ENCODE measurements at places on chromosomes 4 and X.

DNA sequence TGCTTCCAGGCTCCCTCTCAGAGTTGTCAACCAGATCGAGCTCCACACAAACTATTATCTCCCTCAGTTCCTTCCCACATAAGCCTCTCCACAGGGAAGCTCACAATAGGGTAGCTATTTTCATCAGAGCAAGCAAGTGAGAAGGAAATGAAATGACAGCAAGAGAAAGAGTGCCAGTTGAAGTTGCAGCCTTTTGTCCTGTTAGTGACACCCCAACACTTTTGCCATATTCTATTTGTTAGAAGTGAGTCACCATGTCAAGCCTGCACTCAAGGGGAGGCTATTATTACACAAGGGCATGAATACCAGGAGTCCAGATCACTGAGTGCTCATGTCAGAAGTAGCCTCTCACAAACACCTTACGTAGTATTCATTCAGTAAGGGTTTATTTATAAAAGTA is 266.3 kb upstream of the NOCT start:
- no peak for DNase-seq

DNA sequence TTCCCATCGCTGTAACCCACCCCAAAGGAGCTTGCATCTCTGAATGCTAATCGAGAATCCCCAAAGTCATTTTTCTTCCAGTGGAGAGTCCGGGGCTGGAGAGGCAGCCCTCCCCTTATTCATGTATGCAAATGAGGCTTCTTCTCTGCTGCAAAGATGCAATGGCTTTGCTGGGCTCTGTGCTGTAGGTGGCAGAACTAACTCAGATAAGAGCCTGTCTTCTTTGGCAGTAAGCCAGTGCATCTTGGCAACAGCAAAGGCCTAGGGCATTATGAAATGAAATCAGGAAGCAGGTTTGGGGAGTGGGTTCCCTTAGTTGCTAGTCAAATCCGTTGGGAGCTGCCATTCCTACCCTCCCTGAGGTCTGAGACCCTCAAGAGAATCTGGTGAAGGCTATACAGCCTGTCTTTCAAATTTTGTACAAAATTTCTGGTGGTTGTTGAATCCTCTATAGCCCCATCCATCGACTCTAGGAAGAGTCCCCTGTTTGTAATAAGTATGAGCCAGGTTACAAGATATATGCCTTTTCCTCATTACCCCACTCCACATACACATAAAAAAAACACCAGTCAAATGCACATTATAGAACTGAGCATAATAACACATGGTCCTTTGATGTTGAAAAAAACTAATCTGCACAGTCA is 290.6 kb upstream of the TAPT1 start:
- DNase-seq, result no peak

GRCh38 chr4:140331245-140331644 is 42.2 kb upstream of the SCOC start:
- DNase-seq, result no peak

DNA sequence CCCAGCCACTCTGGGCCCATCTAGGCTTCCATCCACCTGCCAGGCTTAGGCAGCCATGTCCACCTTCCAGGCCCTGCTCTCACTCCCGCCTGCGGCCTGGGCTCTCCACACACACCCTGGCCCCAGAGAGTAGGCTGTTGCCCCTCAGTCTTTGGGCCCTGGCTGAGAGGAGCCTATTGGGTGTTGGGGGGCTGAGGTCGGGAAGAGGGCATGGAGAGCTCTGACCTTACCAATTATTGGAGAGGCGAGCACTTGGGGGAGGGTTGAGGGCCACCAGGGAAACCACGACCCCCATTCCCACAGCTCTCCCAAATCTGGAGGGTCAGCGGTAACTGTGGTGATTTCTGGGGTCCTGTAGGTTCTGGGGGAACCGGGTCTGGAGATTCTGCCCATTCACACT is 38.2 kb downstream of the HTRA3 start:
- no peak for DNase-seq

DNA sequence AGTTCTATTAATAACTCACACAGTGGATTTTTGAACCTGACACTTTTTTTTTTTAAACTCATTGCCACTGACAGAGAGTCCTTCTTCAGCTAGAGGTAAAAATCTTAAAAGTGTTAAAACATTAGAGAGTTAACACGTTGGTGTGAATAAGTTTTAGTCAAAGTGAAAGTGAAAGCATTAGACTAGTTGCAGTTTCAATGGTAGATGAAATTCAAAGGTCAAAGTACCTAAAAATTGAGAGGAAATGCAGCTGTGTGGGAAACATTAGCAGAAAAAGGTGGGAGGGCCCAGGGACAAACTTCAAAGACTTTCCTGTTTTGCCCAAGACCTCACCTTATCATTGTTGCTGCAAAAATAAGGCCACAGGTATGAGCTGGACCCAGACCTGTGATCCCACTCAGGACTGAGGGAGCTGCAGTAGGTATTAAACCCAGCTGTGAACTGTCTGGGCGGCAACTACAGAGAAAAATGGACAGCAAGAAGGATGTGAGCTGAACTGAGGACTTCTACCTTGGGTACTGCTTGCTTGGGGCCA is 17.6 kb upstream of the GABRA4 start:
- no peak for DNase-seq

DNA sequence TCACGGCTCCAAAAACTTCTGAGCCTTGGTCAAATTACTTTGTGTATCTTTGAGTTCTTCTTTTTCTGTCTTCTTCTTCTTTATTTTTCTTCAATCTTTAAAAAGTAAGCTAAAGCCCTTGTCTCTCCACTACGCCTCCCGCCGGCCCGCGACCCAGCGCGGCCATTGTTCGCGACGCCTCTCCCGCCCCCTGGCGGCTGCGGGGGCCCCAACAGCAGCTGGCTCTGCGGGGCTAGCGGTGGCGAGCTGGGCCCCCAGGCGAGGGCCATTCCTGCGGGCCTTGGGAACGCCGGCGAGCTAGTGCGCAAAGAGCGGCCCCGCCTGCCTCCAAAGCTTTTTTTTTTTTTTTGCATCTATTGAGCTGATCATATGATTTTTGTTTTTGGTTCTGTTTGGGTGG is 119.1 kb downstream of the TGIF2LX start:
- no peak for DNase-seq

- DNase-seq, result no peak
These were observed 181.5 kb downstream of the SLIT2 start for GRCh38 chr4:20433097-20433705.

- DNase-seq, result no peak
These were observed 89.3 kb upstream of the SRD5A3 start for GRCh38 chr4:55256787-55257186.

- no peak for DNase-seq
These were observed 29.5 kb downstream of the SORBS2 start for GRCh38 chr4:185782523-185782922.

DNA sequence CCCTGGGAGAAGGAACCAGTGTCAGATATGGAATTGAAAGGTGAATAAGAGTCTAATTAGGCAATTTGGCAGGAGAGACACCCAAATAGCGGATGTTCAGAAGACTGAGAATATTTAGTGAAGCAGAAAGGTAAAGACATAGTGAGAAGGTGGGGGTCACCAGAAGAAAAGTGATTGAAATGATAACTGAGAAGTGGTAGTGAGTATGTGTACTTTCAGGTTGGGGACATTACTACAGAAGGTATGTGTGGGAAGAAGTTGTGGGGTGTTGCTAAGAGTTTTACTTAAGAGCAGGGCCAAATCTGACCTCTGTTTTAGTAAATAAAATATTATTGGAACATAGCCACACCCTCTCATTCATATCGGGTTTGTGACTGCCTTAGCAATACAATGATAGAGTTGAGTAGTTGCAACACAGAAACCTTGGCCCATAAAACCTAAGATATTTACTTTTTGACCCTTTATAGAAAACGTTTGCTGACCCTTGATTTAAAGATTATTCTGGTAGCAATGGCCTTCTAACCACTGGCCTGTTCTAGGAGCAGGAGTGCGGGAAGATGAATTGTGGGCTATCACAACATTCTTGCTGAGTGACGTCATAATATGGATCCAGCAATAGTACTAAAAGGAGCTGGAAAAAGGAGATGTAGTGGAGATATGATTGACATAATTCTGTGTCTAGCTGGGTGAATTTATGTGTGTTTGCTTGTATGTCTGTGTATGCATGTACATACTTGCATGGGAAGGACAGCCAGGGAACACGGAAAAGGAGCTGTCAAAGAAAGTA is 115.3 kb downstream of the HS3ST1 start:
- no peak for DNase-seq

GRCh38 chr4:81490403-81491160 is 18.9 kb upstream of the RASGEF1B start:
- no peak for DNase-seq

GRCh38 chrX:8179656-8180055 is 8.6 kb upstream of the VCX2 start:
- no peak for DNase-seq

DNA sequence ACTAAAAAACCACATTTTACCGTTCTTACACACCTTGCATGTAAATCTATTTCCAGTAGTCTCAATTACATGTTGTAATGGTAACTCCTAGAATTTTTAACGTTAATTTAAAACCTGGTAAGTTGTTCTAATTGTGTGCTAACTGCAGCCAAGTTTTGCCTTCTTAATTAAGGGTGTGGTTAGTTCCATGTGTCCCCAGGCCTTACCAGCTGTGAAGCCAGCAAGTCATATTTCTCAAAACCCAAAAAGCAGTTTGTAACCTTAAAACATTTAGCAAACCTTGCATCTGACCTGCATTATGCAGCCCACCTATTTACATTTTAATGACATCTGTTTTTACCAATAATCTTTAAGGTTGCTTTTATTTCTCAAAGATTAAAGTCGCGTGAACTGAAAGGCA is 18.4 kb upstream of the FAM47E start:
- DNase-seq, result no peak
